ENCODE measurements at places on chromosomes 2 and 18.

GRCh38 chr2:24334245-24334633 lies 26.1 kb downstream of the ITSN2 start:
- DNase-seq: no peak

- DNase-seq: no peak
These were observed 191.6 kb downstream of the BABAM2 start for GRCh38 chr2:28082131-28082530.

- no peak for DNase-seq
These were observed 501.4 kb downstream of the FBXO15 start for GRCh38 chr18:73646196-73646595.

DNA sequence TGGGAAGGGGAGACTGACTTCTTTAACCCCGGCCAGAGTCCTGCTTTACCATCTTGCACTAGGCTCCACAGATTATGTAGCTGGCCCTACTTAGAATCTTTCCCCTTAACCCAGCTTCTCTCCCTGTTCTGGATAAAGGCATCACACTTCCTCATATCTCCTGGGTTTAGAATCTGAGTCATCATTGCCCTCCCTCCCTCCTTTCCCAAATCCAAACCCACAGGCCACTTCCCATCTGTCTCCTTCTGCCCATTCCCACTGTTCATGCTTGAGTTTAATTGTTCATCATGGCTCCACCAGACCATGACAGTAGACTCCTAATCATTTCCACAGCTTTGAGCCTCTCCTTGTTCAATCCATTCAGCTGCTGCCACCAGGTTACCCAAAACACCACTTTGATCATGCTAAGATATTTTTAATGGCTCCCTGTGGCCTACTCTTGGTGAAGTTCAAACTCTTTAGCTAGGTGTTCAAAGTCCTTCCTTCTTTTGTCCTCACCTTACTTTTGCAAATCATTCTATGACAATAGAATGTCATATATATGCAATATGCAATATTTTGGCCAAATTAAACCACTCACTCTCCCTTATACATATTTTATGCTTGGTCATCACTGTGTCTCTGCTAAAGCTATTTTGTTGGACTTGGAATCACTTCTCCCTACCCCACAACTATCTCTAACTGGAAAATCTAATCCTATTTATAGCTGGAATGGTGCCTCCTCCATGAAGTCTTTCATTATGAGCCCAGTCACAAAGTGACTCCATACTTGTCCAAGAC lies 5.5 kb downstream of the PDE11A start:
- no peak for DNase-seq

GRCh38 chr2:160868891-160869290 lies 291.3 kb upstream of the TANK start:
- DNase-seq: no peak

DNA sequence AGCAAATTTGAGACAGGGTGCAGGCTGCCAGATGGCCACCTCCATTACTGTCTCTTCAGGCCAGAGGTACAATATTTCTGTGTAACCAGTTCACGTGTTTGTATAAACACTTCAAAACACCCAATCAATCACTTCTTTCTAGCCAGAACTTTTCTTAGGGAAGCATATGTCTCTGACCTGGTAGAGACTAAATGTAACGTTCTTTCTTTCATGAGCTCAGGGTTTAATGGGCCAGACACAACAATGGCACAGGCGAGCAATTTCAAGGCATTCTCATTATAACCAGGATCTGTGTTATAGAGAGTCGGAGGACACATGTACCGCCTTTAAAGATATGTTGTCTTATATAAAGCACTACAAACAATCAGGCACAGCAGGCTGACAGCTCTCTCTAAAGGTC lies 1846.4 kb upstream of the PIK3C3 start:
- no peak for DNase-seq

DNA sequence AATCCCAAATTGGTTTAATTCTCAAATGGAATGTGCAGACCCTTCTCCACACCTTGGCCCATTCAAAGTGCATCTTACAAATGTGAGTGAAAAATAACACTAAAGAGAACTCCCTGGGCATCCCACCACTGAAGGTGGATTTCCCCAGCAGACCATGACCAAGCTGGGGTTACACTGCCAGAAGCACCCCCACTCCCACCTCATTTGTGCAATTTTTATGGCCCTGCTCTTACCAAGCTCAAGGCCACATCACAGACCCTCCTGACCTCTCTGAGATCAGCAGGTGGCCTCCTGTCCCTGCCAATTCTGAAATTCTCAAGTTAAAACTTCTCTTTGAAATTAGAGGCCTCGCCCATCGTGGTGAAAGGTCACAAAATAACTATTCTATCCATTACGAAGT lies 21.6 kb downstream of the SIGLEC15 start:
- DNase-seq: no peak

- DNase-seq: no peak
These were observed 836.3 kb upstream of the ACVR2A start for GRCh38 chr2:147008481-147008880.

DNA sequence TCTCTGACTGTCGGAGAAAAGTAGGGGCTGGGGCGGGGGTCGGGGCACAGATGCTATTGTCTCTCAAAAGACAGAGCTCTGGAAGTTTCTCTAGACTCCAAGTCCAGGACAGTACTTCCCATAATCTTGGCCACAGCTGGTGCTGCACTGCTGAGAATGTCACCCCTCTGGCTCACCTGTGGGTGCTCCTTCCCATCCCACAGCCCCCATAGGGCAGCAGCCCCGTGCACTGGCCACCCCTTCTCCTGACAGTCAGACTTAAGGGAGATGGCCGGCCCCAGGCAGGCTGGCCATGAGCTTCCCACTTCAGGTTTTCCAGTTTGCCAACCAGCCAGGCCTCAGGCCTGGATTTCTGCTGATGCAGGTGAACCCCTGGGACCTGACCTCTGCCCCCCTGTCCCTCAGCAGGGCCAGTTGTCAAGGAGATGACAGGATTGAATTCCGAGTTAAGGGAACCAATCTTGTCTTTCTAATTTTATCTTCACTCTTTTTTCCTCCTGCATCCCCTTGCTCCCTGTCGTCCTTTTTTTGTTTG lies 30.2 kb upstream of the BOD1L2 start:
- peak; percentile 44 for DNase-seq

GRCh38 chr2:27747827-27748352 lies 23.6 kb upstream of the MRPL33 start:
- DNase-seq: no peak

DNA sequence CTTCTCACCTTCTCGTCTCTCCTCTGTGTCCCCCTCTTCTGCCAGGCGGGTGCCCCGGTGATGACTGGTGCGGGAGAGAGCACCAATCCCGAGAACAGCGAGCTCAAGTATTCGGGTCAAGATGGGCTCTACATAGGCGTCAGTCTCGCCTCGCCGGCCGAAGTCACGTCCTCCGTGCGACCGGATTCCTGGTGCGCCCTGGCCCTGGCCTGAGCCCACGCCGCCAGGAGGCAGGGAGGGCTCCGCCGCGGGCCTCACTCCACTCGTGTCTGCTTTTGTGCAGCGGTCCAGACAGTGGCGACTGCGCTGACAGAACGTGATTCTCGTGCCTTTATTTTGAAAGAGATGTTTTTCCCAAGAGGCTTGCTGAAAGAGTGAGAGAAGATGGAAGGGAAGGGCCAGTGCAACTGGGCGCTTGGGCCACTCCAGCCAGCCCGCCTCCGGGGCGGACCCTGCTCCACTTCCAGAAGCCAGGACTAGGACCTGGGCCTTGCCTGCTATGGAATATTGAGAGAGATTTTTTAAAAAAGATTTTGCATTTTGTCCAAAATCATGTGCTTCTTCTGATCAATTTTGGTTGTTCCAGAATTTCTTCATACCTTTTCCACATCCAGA lies 31.3 kb downstream of the GATA6 start:
- no peak for DNase-seq

DNA sequence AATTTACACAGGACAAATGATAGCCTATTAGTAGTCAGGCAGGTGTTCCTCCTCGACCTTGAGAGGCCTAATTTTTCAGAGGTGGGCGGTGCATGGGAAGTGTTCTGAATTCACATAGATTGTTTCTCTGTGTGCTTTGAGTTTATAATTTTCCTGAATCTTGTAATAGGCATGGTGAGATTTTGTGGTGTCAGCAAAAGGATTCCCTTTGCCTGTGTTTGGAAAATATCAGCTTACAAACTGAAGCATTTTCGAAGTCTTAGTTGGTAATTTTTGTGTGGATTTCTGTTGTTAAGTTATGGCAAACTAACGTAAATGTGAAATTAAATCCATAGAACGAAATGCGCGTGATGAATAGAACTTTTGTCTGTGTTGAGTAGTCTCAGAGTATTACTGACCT lies 194.0 kb upstream of the RBMS1 start:
- no peak for DNase-seq

Data from nephron progenitor cell (in vitro differentiated cells).